NCI-H1436 (cell line): ENCODE measurements at places on chromosomes 3 and 15.

GRCh38 chr15:99187936-99188335 is 61.4 kb downstream of the TTC23 start:
- no peak for DNase-seq

DNA sequence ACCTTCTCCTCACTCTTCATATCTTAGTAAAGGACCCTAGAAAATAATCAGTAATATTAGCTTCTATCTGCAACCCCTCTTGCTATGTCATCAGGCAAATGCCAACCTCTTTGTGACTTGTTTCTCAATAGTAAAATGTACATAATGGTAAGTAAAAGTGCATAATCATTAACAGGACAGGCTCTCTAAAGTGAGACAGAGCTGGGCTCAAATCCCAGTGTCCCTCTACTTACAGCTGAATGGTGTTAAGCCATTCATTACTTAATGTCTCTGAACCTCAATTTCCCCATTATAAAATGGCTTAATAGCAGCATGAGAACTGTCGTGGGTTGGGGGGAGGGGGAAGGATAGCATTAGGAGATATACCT is 62.6 kb upstream of the ATP11B start:
- DNase-seq, result no peak

- no peak for DNase-seq
Measured at GRCh38 chr3:22231061-22231460, 480.1 kb upstream of the ZNF385D start.

- DNase-seq, result no peak
Measured at GRCh38 chr15:40452296-40453090, 11.7 kb downstream of the BAHD1 start.

GRCh38 chr15:62362608-62363007 is 197.5 kb upstream of the C2CD4B start:
- DNase-seq, result no peak

DNA sequence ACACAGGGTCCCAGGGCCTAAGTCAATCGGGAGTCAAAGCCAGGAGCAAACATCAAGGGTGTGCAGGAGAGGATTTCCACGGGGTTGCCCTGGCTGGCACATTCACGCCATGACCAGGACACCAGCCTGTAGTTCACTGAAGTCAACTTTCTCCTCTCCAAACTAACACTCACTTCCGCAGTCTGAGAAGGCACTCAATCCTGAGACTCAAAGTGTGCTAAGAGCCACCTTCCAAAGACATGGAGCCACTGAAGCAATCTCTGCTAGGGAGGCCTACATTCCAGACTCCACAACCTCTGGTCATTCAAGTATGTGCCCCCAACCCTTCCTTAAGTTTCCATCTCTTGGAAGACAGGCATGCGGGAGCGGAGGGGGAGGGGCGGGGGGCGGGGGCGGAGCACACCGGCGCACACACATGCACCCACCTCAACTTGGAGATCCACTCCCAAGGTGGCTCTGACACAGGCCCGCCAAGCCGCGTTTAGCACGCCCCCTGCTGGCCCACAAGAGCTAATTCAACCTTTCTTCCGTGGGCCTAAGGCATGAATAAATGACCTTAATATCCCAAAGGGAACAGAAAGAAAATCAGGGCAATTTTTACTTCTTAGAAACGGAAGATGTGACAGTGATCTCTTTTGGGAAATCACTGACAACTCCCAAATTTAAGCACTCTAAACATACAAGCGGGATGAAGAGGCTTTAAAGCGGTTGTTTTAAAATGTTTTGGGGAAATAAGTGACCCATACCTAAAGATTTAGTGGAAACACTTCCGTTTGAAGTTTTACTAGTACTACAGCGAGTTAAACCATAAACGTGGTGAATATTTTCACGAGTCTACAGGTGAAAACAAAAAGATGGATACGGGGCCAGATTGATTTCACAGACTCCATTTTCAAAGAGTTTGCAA is 162.5 kb upstream of the CHRNA7 start:
- peak; percentile 33 for DNase-seq

GRCh38 chr3:197499427-197499826 is 56.3 kb downstream of the BDH1 start:
- DNase-seq, result no peak

GRCh38 chr3:107431246-107432012 is 54.2 kb downstream of the CCDC54 start:
- peak; percentile 43 for DNase-seq

- no peak for DNase-seq
Measured at GRCh38 chr3:188488801-188489200, 334.8 kb downstream of the LPP start.

GRCh38 chr3:161316006-161316689 is 55.2 kb downstream of the SPTSSB start:
- DNase-seq, result no peak

DNA sequence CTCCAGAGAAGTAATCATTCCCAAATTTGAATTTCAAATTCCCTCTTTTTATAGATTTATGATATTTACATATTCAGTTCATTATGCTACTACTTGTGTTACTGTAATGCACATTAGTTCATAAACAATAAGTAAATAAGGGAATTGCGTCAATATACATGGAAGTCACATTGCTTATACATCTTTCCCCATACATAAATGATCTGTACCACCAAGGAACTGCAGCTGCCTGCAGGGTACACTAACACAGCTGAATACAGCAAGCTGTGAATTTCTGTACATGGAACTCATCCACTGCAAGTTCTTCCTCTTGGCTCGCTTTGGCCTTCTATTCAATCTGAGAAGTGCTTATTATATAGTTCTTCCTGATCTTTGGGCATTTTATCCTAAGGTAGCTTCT is 15.5 kb downstream of the CASR start:
- no peak for DNase-seq

DNA sequence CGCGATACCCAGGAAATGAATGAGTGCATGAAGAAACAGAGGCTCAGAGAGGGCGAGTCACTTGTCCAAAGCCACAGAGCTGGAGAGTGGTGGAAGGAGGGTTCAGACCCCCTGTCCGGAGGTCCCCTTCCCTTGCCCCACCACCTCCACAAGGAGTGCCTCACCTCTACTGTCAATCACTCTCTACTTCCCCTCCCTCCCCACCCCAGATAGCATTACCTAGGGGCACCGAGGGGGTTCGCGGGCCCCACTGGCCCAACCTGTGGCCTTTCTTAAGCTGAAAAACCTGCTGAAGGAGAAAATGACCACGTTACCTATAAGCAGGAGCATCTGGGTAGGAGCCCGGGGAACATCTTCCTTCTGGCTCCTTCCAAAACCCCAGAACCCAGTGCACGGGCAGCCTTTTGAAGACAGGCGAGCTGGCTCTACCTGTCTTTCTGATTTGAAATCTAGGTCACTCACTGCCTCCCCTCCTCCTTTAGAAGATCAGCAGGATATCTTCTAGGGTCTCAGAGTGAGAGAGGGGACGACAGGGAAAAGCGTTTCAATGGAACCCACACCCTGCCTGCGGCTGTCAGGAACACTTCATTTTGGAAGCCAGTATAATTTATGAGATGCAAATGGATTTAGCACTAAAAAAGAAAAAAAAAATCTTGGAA is 89.9 kb upstream of the MEF2A start:
- no peak for DNase-seq
